Jurkat, Clone E6-1 (cell line): ENCODE measurements at places on chromosomes 11 and 22.

- no peak for DNase-seq
Measured at GRCh38 chr11:83648610-83649527, 362.7 kb upstream of the CCDC90B start.

DNA sequence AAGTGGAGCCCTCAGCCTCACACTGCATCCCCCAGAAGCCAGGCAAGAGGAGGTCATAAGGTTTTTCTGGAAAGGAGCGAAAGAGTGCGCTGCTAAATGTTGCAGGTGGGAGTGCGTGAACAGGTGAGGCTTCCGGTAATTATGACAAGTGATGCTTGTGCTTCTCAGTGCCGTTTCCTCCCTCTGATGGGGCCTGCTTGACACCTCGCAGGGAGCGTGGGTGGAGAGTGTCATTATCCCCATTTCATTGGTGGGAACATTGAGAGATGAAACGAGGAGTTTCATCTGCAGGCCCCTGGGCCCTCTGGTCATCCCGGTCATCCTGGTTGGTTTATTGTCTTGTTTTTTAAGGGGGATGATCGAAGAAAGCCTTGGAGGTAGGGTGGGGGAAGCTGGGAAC lies 57.5 kb downstream of the BCR start:
- no peak for DNase-seq

GRCh38 chr22:49965091-49966040 lies 4.8 kb downstream of the PIM3 start:
- DNase-seq: no peak

DNA sequence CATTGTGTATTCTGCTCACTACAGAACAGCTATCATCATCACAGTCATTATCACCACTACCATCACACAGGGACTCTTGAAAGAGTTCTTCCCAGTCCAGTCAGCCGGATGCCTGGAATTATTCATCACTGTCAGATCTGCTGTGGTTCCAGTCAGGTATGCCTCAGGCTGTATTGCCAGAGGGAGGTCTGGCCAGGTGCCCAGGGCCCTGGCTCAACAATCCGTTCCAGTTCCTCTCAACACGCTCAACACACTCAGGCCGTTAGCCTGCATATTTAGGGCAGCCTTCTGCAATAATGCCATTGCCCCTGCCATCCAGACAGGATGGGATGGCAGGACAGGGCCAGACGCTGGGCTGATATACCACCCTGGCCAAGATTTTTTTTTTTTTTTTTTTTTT lies 28.6 kb upstream of the RASL10A start:
- no peak for DNase-seq

DNA sequence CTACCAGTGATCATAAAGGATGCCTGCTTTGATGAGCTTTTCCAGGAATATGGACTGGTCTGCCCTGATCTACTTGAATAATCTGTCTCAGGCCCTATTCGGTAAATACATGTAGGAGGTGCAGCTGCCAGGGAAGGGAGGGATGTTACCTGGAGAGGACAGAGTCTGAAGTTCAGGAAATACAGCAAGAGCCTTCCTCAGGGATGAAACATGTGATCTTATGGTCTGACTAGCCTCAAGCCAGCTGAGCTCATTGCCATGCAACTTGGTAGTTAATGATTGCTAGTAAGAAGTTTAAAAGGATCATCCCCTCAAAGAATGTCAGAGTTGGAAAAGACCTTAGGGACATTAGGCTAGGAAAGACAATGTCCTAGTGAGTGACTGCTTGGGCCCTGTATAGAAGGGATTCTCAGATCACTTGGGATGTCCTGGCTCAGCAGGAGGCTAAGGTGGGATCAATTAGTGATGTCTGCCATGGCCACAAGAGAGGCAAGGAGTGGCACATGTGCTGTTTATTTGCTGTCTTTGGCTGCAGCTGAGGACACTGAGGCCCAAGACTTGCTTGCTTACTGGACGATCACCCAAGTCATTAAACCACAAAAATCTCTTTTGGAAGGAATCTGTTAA lies 18.5 kb downstream of the PTPRJ start:
- DNase-seq: no peak
